ENCODE measurements at places on chromosomes 5 and 9.
A peak's percentile ranks its signal among the peaks of the same experiment; 100 is the strongest.

- H3K4me1 ChIP-seq, result peaks cover 15% of the 10 kb centered on the region
- no peaks in the 10 kb centered on the region for H3K36me3 ChIP-seq
- no peak for DNase-seq
- H3K27me3 ChIP-seq, result no peaks in the 10 kb centered on the region
These were observed 22.0 kb upstream of the TGFBI start for GRCh38 chr5:136006761-136007251.

DNA sequence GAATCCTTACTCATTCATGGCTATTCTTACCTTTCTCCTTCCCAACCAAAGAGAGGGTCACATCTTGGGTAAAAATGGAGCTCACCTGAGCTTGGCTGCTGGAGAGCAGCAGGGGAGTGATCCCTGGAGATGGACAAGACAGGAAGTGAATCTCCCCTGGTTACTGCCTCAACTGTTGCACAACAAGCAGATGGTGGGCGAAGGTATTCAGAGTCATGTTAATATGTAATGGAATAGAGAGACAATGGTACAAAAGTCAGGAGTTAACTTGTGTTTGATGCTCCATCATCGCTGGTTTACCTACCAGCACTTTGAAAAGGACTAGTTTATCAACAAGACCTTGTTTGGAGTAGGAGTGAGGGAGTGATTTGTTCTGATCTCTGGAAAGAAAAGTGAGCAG is 13.0 kb upstream of the PLPP1 start:
- no peak overlapping the region for H3K4me3 ChIP-seq
- H3K4me1 ChIP-seq, result no peaks in the 10 kb centered on the region
- H3K27me3 ChIP-seq, result no peaks in the 10 kb centered on the region
- DNase-seq, result no peak
- no peak overlapping the region for H3K27ac ChIP-seq

DNA sequence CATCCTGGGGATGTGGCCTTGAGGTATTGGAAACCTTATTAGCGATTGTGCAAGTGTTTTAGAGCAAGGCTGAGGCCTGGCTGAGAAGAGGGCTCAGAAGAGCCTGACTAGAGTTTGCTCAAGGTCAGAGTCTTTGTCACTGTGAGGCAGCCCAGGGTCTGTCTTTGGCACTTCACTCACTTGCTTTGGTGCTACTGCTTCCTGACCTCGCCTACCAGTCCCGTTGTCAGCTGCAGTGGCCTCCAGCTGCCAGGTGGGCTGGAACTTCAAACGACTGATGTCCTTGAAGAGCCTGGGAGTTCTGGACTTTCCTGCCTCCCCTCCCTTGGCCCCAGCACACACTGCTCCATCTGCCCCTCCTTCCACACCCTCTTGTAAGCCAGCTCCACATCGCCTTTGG is 228.0 kb downstream of the SNX18 start:
- H3K27me3 ChIP-seq, result no peaks in the 10 kb centered on the region
- H3K36me3 ChIP-seq, result no peaks in the 10 kb centered on the region
- no peak overlapping the region for H3K4me3 ChIP-seq
- H3K4me1 ChIP-seq, result peaks cover 22% of the 10 kb centered on the region
- no peak for DNase-seq
- no peak overlapping the region for H3K27ac ChIP-seq

DNA sequence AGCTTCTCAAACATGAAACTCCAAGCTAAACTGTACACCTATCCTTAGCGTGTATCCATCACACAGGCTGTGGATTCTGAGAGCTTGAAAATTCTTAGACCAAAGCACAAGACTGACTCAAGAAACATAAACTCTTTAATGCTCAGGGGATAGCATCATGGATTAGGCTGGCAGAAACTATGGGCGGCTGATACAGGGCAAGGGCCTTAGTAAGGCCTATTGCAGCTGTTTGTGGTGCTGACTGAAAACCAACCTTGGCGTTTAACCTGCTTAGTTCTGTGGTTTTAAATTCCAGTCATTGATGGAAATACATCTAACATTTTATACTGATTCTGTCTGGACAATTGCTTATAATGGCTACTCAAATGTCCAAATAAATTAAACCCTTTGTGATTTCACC is 183.7 kb downstream of the TLR4 start:
- H3K4me1 ChIP-seq, result no peaks in the 10 kb centered on the region
- H3K27me3 ChIP-seq, result no peaks in the 10 kb centered on the region
- H3K27ac ChIP-seq, result no peak overlapping the region

GRCh38 chr9:108270051-108270450 is 585.7 kb downstream of the ACTL7B start:
- H3K27ac ChIP-seq, result peak overlapping the region; percentile 57
- peaks cover 31% of the 10 kb centered on the region for H3K4me1 ChIP-seq
- no peaks in the 10 kb centered on the region for H3K36me3 ChIP-seq
- DNase-seq, result no peak
- H3K27me3 ChIP-seq, result no peaks in the 10 kb centered on the region

- no peaks in the 10 kb centered on the region for H3K27me3 ChIP-seq
- no peak overlapping the region for H3K27ac ChIP-seq
- no peak overlapping the region for H3K4me3 ChIP-seq
- peaks cover 6% of the 10 kb centered on the region for H3K4me1 ChIP-seq
- DNase-seq, result no peak
- peaks cover 76% of the 10 kb centered on the region for H3K36me3 ChIP-seq
These were observed 27.6 kb downstream of the ACTL7A start for GRCh38 chr9:108889649-108890067.

DNA sequence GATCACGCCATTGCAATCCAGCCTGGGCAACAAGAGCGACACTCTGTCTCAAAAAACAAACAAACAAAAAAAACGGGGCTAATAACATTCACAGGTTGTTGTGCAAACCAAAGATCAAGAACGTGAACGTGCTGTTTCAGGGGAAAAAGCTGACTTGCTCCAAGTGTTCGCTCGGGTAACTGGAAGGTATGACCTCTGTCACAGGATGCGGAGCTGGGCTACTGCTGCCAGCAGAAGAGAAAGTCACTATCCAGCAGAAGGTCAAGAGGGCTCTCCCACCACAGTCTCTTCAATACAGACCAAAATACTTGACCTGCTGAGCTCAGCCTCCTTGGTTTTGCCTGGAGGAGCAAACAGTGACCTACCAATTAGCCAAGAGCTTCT is 59.7 kb downstream of the ABCA1 start:
- no peaks in the 10 kb centered on the region for H3K27me3 ChIP-seq
- peak overlapping the region; percentile 41 for H3K27ac ChIP-seq
- H3K36me3 ChIP-seq, result peaks cover 38% of the 10 kb centered on the region
- H3K4me3 ChIP-seq, result no peak overlapping the region

DNA sequence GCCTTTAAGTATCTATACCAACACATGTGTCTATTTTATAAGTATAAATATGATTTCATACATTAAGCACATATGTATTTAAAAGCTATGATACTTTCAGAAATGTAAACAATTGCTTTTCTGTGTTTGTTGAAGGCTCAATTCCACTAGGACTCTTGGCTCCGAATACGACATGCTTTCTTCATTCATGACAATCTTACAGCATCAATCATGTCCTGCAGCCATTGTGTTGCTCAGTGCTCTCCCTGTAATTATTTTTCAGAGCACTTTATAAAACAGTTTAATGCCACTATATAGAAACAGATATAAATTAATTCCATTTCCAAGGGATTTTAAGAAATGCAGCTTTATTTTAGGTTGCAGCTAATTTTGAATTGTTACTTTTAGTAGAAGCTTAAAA is 167.3 kb downstream of the TAF11L14 start:
- H3K27ac ChIP-seq, result no peak overlapping the region
- H3K4me3 ChIP-seq, result no peak overlapping the region
- H3K36me3 ChIP-seq, result no peaks in the 10 kb centered on the region
- peaks cover 23% of the 10 kb centered on the region for H3K4me1 ChIP-seq
- no peak for DNase-seq
- H3K27me3 ChIP-seq, result no peaks in the 10 kb centered on the region

GRCh38 chr9:133742849-133743444 is 4.8 kb upstream of the SARDH start:
- peaks cover 26% of the 10 kb centered on the region for H3K27me3 ChIP-seq
- no peak overlapping the region for H3K27ac ChIP-seq
- no peak for DNase-seq
- H3K4me1 ChIP-seq, result peaks cover 9% of the 10 kb centered on the region

GRCh38 chr5:104526866-104527265 is 964.3 kb upstream of the NUDT12 start:
- no peaks in the 10 kb centered on the region for H3K27me3 ChIP-seq
- no peak for DNase-seq
- H3K27ac ChIP-seq, result no peak overlapping the region
- H3K4me3 ChIP-seq, result no peak overlapping the region

DNA sequence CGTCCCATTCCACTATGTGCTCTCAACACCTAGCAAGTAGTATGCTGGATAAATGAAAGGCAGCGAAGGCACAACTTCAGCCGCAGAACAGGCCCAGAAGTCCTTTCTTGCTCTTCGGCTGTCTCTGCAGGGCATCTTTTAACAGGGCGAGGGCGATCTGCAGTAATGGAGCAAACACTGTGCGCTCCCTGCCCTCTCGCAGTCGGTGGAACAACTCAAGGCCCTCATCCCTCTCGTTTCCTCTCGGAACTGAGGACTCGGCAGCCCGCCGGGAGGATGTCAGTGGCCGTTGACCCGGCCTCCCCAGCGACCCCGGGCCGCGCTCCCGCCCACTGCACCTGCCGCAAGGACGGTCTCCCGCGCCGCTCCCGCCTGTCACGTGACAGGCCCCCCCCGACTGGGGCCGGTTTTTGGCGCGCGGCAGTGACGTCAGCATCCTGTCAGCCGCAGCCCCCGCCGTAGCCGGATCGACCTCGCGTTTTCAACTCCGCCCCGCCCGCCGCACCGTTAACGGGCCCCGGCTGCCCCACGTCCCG is 1.1 kb downstream of the ZNF367 start:
- H3K36me3 ChIP-seq, result no peaks in the 10 kb centered on the region
- no peaks in the 10 kb centered on the region for H3K27me3 ChIP-seq
- H3K27ac ChIP-seq, result peak overlapping the region; percentile 98
- H3K4me1 ChIP-seq, result peaks cover 41% of the 10 kb centered on the region
- peak overlapping the region; percentile 88 for H3K4me3 ChIP-seq

DNA sequence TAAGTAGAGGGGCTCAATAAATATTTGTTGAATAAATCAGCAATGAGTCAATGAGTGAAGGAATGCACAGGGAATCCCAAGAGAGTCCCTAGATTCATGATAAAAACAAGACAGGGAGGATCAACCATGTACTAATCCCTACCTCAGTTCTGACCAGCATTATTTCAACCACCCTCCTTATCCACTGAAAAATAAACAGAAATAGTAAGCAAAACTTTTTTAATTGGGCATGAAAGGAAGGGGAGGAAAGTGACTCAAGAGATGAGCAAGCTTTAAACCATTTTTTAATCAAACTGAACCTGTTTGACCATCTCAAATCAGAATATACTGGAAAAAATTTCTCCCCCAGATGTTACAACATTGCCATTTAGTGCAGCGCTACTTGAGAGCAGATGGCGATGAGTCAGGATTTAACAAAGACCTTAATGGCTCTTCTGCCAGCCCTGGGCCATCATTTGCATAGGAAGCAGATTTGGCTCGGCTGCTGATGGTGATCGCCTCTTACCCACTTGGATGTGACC is 194.8 kb upstream of the SLC30A5 start:
- no peak overlapping the region for H3K27ac ChIP-seq
- no peak for DNase-seq
- no peaks in the 10 kb centered on the region for H3K36me3 ChIP-seq
- H3K27me3 ChIP-seq, result no peaks in the 10 kb centered on the region

- H3K4me1 ChIP-seq, result peaks cover 5% of the 10 kb centered on the region
- DNase-seq, result no peak
- no peaks in the 10 kb centered on the region for H3K36me3 ChIP-seq
- H3K4me3 ChIP-seq, result no peak overlapping the region
These were observed 9.0 kb upstream of the RAD23B start for GRCh38 chr9:107274096-107274495.

Measured in suprapubic skin (tissue), 4 donors.